Foreskin keratinocyte (primary cell): ENCODE measurements at places on chromosomes 2 and 18.

GRCh38 chr2:101571951-101572350 lies 97.0 kb upstream of the RFX8 start:
- peak; percentile 29 for DNase-seq

GRCh38 chr18:48412339-48412929 lies 3.3 kb upstream of the ZBTB7C start:
- DNase-seq: no peak

GRCh38 chr2:110099038-110099425 lies 16.6 kb downstream of the MALL start:
- no peak for DNase-seq

GRCh38 chr2:14451312-14451711 lies 181.2 kb upstream of the LRATD1 start:
- no peak for DNase-seq

DNA sequence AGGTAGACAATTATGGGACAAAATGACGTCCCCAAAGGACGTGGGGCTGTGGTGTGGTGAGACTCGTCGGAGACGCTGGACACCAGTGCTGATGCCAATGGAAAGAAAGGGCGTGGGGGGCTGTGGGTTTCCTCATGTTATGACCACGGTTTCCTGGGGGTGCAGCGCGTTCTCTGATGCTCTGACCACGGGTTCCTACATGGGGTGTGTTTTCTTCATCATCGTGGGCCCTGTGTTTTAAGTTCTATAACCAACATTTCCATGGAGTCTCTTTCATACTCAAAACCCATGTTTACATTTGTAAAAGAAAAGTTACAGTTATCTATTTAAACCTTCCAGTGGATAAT lies 141.6 kb downstream of the RTP5 start:
- no peak for DNase-seq

DNA sequence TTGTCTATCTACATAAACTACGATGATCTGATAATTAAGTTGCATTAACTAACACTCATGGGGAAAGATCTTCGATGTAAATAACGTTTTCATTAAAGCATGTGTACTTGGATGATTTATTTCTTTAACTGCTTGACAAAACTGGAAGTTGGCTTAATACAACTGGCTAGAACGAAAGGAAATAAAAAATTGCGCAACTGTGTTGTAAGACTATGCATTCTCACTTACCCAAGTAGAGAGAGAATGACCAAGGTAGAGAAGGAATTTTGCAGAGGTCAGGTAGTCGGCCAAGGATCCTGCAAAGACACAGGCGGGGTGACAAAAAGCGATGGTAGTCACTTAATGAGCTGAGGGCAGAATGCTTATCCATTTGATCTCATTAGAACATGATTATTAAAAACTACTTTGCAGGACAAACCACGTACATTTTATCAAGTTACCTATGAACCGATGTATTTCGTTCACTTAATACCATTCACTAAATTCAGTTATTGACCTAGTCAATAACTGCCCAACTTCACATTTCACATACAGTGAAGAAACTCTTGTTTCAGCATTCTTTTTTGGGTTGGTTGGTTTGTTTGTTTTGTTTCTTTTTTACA lies 900 bp downstream of the SLC40A1 start:
- DNase-seq: no peak

DNA sequence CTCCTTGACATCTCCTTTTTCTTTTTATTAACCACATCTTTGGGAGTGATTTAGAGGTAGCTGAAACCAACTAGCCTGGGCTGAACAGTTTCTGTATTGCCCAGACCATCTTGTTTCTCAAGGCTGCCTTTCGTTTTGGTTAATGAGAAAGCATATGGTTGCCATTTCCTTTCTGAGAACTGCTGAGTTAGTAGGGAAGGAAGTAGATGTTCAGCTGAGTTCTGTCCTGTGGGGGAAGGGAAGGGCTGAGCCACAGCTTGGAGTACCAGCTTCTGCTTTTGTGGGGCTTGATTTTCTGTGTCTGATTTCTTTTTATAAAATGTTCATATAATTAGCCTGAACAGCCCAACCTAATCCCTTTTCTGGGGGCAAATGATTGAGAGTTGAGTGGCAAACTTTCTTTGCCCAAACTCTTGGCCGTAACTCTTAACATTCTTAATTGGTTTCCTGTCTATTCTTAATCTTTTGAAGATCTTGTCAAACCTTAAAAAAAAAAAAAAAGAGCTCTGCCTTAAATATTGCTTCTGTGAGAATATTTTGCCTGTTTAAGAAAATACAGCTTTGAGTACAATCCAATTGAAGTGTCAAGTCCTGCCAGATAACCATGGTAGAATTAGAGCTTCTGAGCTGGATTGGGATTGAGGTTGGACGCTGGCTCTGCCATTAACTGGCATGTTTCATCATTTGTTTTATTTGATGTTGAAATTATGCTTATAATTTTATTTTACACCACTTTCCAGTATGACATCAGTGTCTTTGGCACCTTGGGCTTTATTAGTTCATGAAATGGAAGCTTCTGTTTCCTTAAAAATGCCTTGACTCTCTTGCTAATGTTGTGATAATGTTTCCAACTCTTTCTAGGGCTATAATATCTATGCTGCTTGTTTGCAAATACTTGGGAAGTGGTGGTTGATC lies 1.9 kb upstream of the NABP1 start:
- DNase-seq: no peak

DNA sequence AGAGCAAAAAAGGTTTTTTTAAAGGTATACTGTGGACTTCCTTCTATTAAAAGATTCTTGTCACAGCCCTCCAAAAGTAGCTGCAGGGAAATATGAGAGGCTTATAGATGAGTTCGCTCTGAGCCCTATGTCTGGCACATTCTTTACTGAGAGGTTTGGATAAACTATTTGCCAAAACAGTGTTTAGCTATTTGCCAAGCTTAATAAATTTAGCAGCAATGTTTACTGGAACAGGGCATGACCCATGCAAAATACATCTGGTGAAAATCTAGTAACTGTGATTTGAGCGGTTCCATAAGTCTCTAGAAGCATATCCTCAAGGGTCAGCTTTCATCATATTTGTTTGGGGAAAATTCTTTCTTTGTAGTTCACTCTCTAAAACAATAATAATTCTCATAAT lies 1696.7 kb upstream of the PIK3C3 start:
- DNase-seq: no peak

- DNase-seq: no peak
These were observed 434.9 kb upstream of the LYPD1 start for GRCh38 chr2:133104871-133105270.

- DNase-seq: peak; percentile 86
These were observed 12.1 kb downstream of the TGFA start for GRCh38 chr2:70541481-70542020.

DNA sequence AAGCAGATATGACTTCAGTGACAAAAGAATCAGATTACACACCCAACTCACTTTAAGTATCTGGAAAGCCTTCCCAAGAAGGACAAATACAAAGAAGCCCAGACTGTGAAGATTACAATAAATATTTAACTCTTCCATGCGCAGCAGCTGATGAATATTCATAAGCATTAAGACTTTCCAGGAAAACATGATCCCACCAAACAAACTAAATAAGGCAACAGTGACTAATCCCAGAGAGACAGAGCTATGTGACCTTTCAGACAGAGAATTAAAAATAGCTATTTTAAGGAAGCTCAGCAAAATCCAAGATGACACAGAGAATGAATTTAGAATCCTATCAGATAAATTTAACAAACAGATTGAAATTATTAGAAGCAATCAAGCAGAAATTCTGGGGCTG lies 108.2 kb upstream of the UBE2E3 start:
- no peak for DNase-seq

DNA sequence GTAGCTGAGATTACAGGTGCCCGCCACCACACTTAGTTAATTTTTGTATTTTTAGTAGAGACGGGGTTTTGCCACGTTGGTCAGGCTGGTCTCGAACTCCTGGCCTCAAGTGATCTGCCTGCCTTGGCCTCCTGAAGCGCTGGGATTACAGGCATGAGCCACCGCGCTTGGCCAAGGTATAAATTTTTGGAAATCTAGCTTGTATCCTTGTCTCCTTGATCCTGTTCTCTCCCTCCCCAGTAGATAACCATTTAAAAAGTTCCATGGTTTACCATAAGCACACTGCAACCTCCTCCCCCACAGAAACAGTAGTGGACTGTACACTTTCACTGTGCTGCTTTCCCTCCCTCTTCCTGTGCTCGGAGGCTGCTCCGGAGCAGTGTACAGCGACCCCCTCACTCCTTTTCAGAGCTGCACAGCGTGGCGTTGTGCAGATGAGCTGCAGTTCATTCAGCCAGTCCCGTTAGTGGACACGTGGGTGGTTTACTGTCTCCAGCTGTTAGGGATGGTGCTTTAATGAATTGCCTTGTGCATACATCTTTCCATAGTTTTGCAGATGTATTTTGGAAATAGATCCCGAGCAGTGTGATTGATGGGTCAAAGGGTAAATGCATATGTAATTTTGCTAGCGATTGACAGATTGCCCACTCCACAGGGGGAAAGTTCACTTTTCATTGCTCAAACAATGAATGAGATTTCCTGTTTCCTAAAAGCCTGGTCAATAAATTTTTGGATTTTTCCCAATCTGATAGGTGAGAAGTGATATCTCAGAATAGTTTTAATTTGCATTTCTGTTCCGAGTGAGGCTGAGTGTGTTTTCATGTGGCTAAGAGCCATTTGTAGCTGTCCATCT lies 14.8 kb downstream of the ASB1 start:
- no peak for DNase-seq

- DNase-seq: no peak
These were observed 326.6 kb upstream of the COL3A1 start for GRCh38 chr2:188647430-188648070.

DNA sequence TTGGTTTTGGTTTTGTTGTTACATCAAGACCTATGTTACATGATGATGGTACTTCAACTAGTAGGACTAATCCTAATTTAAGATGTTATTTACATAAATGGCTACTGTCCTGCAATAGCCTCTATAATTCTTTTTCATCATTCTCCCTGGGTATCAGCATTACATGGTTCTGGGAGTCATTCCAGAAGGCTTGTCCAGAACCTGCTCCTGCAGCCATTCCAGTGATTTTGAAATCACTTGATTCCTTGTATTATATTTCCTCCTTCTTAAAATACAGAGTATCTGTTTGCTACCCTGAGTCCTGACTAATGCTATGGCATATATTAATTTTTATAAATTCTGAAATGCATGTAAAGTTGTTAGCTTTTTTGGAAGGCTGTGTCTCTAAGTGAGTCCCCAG lies 400.5 kb upstream of the MEIS1 start:
- no peak for DNase-seq

GRCh38 chr2:235021752-235022151 lies 69.9 kb downstream of the SH3BP4 start:
- DNase-seq: peak; percentile 93

DNA sequence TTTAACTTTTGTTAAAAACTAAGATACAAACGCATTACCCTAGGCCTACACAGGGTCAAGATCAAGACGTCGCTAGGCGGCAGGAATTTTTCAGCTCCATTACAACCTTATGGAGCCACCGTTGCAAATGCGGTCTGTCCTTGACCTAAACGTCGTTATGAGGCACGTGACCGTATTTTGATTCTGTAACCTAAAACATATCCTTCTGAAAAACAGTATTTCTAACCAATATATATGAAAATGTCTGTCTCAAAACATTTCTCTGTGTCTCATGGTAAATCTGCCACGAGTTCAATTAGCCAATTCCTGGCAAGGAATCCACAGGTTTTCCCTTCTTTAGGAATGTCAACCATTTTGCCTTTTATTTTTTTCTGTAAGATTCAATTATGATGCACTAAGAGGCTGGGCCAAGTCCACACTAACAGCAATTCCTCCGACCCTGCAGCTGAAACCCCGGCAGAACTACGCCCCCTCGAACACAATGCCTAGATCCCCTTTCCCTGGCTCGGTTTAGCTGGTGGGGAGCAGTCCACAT lies 1.7 kb downstream of the RTN4 start:
- no peak for DNase-seq

- no peak for DNase-seq
These were observed 119.6 kb downstream of the MTX2 start for GRCh38 chr2:176388861-176389260.

DNA sequence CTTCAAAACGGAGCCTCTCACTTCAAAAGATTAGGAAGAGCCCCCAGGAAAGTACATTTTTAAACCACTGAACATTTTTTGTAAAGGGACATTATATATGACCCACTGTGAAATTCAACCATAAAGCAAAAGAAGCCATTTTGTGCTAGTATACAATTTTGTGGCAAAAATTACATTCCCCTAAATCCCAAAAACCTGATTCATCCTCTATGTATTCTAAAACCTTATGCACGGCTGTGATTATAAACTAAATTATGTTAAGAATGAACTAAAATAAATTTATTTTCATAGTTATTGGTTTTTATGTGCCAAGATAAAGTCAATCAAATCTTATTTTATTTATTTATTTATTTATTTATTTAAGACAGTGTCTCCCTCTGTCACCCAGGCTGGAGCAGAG lies 48.5 kb downstream of the RTN4 start:
- DNase-seq: no peak

DNA sequence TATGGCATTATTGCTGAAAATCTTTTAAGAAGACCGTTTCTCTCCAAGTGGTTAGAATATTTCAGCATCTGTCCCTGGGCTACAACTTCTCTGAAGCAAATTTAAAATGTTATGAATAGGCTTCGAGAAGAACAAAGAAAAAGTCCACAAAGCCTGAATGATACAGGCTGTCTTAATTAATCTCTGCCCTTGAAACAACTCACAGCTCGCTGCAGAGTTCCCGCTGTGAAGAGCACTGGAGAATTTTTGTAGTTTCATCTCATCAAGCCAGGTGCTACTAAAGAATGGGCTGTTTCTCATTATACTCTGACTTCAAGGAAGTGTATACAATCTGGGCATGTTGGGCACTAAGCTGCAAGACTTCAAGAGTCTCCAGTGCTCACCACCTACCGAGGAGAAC lies 67.6 kb downstream of the LAMA1 start:
- DNase-seq: no peak

DNA sequence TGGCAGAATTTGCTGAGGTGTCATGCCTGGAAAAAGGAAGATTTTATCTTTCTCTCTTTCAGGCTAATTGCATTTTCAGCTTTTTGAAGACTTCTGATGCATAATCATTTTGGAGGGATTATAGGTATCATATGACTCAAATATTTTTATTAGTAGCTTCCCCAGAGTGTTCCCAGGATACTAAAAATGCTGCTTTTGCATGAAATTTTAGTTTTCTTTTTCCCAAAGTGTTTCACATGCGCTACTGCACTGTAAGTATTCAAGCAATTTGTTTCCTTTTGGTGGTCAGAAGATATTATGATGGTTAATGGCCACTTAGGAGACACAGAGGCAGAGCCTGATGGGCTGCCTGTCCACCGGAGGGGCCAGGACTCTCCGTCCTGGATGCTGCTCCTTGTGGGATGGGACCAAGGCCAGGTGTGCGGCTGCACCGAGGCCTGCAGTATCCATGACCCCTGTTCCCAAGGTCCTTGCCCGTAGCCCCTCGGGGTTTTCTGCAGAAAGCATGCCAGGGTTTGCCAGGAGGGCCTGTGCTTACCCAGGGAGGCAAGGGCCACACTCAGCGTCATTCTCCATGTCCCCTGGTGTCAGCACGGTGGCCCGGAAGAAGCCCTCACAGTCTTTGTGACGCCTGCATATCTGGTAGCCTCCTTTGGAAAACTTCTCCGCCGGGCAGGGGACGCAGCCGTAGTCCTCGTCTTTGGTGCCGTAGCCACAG lies 60.2 kb downstream of the EDAR start:
- DNase-seq: no peak

GRCh38 chr2:191666226-191666625 lies 11.7 kb upstream of the NABP1 start:
- DNase-seq: no peak
